Stimulated activated CD4-positive, alpha-beta T cell treated with anti-CD3 and anti-CD28 coated beads, Interleukin-15, amount 100 ng/mL, for 48 hours (primary cell): ENCODE measurements at places on chromosomes 12 and 14.

GRCh38 chr12:91968777-91969171 lies 176.9 kb downstream of the BTG1 start:
- DNase-seq, result no peak

DNA sequence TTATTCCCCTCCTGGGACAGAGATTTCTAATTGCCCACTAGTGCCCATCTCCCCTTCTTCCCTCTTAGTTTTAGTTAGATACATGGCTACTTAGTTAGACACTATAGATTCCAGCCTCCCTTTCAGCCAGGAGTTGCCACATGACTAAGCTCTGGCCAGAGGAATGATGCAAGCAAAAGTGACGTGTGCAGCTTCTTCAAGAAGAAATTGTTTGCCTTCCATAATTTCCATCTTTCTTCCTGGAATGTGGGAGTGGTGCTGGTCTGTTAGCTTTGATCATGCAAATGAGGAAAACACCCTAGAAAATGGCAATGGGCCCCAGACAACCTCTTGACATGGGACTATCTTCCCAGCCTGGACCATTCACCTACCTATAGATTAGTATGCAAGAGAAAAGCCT lies 21.4 kb downstream of the CCDC177 start:
- DNase-seq, result no peak

GRCh38 chr12:96445691-96446583 lies 43.4 kb upstream of the CFAP54 start:
- DNase-seq, result peak; percentile 38

- DNase-seq, result no peak
These were observed 7.0 kb downstream of the KRT1 start for GRCh38 chr12:52673217-52673616.

- DNase-seq, result no peak
These were observed 21.3 kb upstream of the FAM234B start for GRCh38 chr12:13022851-13023271.
